ENCODE measurements at places on chromosomes 1 and 21. TPM values are rescaled to one million over a fixed set of nuclear protein-coding genes. Genes with fewer than 3 reads are reported as not detected.

The OR2M3 gene
- total RNA-seq = not detected

The AIRE gene
- under 0.01 TPM for total RNA-seq

The OR14K1 gene
- not detected for total RNA-seq

The TIAM1 gene
- 2.9 TPM for total RNA-seq

The SH2D1B gene
- total RNA-seq = not detected

The RGSL1 gene
- not detected for total RNA-seq

The NID1 gene
- total RNA-seq = 48.3 TPM

The DSTYK gene
- total RNA-seq = 35.2 TPM

The PRKACB gene
- total RNA-seq = 22.0 TPM

The SH3BGR gene
- 2.8 TPM for total RNA-seq
